ENCODE measurements at places on chromosomes 13 and 19.

DNA sequence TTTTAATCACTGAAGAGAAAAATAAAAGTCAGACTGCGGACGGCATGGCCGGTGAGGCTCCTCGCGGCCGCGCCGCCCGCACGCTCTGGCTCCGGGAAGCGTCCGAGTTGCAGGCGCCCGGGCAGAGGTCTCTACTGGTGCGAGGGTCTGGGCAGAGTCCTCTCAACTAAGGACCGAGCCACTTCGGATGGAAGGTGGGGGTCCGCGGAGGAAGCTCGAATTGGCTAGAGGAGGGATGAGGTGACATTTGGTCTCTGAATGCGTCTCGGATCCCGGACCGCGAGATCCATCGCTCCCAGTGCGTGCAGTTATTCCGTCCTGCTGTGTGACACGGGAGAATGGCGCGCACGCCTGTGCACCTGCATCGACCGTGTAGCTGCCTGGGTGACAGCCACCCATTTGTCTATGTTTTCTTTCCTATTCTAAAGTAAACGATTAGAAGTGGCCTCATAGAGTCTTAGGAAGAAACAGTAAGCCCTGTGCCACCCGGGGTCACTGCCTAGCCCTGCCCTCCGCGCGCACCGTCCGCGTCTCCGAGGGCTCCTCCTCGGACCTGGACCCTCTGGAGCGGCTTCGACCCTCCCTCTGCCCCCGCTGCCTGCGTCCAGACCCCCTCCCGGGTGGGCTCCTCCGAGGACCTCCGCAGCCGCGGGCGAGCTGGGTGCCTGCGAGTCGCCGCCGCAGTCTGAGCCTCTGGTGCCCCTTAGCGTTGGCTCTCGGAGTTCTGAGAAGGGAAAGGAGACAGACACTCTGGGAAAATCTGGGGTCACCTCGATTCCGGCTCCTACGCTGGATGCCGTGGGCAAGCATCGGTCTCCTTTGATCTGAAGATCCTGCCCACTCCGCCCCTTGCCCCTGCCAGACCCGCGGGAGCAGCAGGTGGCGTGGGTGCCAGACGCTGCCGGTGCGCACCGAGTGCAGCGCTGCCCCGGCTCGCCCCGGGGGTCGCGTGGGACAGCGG is 347.4 kb downstream of the LIG4 start:
- DNase-seq, result peak; percentile 85

DNA sequence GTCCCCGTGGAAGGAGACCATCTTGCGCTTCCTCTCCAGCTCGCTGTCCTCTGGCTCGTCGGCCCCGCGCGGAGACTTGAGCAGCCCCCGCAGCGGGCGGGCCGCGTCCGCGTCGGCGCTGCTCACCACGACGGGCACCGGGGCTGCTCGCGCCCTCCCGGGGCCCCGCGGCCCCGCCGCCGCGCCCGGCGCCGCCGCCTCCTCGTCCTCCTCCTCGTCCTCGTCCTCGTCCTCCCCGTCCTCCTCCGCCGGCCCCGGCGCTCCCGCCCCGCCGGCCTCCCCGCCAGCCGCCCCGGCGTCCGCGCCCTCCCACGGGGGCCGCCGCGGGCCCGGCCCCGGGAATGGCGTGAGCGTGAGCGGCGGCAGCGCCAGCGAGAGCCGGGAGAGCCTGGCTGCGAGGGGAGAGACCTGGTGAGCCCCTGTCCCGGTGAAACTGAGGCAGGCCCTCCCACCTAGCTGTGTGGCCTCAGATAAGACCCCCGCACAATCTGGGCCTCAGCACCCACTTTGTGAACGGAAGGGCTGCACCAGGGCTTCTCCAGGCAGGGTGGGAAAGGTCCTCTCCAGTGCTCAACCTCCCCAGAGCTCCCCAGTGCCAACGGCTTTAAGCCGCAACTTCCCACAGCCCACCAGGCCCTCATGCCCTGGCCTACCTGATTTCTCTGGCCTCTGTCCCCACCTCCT is 17.8 kb downstream of the LMTK3 start:
- no peak for DNase-seq

DNA sequence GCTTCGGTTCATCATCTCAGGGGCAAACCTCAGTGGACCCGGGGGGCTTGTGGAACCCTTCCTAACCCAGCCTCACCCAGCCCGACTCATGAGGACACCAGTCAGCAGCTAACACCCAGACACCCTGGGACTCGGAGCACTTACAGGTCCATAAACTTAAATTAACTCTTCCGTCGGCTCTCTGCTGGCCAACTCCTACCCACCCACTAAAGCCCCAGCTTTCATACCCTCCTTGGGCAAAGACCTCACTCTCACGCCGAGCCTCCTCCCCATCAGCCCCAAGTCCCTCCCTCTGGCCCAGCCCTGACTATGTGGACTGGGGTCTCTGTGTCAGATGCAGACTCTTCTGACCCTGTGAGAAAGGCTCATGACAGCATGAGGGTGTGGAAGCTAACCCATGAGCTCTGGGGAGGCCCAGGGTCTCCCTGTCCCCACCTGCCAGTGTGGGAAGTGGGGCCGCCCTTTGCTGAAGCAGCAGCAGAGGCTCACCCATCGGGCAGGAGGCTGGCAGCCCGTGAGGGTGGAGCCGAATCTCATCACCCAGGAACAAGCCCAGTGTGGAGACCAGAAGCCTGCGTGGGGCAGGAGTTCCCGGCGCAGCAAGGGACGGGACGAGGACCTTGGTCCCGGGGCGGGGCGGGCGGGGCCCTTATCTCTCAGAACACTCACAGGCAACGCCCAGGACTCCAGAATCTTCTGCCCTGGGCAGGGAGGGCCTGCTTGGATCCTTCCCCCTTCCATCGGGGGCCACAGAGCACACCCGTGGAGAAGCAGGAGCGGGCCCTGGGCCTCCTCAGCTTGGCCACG is 19.8 kb downstream of the TCF3 start:
- DNase-seq, result no peak

DNA sequence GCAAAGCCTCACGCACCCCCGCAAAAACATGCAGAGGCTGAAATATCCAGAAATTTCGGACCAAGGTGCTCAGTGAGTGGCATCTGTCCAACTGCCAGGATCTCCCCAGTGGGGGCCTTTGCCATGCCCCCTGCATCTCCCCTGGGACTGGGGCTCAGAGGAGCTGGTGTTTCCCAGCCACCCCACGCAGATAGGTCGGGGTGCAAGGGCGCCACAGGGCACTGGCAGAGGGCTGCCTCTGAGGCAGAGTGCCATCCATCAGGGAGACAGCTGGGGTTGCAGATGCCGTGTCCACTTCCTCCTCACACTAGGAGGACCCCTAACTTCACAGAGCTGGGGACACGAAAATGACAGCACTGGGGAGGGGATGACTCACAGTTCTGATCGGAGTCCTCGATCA is 26.3 kb downstream of the IZUMO4 start:
- DNase-seq, result no peak

- no peak for DNase-seq
These were observed 13.1 kb downstream of the SETDB2 start for GRCh38 chr13:49457221-49457620.

- DNase-seq, result no peak
These were observed 11.8 kb downstream of the IFNL1 start for GRCh38 chr19:39307822-39308530.

DNA sequence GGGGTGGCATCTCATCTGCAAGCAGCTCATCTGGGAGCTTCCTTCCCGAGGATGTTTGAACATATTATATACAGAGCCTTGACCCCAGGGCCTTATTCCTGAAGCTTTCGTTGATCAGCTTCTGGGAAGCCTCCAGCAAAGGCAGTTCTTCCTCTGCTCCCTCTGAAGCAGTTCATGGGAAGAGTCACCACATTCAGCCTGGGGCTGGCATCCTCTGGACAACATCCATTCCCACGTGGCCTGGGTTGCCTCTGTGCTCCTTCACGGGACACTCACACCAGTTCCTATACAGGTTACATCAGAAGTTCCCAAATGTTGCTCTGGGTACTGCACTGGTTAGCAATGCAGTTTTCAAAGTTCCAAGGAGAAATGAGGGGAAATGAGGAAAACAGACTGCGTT is 29.6 kb downstream of the COL4A2 start:
- no peak for DNase-seq

DNA sequence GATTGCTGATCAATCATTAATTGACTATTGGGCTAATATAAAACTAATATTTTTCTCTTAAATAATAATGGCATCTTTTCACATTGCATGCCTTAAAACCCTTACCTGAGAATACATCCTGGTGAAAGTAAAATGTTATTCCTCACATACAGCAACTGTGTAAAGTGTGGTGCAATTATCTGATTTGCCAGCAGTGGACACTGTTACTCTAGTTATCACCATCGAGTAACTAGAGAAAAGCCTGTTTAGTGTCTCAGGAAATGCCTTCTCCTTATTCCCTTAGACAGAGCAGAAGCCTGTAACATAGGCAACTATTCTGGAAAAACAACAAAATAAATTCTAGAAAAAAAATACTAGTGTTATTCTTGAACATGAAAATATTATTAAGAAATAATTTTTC is 459.8 kb downstream of the FGF14 start:
- peak; percentile 71 for DNase-seq

DNA sequence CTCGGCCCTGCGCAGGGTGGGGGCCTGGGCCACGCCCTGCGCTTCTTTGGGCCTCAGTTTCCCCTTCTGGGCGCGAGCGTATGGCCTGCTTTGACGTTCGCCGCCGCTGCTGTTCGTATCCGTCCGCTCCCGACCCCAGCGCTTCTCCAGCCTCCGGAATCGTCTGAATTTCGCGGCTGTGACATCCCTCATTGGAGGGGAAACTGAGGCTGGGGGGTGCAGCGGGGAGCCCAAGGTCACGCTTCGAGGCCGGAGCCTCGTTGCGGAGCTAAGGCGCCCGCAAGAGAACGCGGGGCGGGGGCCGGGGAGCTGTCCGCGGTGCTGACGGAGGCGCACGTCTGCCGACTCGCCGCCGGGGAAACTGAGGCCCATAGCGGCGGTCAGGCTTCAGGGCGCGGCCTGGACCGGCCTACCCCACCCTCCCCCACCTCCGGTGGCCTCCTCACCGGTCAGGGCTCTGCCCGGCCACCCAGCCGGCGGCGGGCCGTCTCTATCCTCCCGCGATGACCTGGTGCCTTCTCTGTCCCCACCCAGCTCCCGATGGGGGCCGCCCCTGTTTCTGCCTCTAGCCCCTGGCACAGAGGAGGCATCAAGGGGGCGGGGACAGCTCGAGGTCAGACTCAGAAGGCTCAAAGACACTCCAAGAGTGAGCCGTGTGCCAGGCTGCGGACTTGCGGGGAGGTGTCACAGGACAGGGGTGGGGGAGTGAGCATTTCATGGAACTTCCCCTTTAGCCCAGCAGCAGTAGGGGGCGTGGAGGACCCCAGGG is 3.0 kb upstream of the APC2 start:
- peak; percentile 33 for DNase-seq

DNA sequence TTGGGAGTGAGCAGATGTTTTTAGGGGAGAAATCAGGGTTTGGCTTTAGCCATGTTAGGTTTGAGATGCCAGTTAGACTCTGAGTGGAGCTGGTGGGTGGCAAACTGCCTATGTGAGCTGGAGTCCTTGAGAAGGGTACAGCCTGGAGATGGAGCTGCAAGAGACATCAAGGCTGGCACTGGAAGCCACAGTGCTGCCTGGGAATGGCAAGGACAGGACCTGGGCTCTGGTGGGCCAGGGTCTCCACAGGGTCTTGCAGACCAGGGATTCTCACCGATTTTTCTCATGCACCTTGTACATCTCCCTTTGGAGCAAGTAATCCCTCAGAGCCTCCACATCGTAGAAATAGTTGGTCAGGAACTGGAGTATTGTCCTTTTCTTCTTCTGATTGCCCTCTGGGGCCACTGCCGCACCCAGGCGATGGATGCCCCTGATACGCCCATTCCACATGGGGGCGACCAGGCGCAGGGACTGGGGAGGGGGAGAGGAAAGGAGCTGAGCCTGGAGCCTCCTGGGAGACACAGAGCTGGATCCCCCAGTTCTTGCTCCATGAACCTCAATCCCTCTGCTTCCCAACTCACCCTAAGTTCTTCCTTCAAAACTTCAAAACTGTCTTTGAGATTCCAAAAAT is 1.7 kb downstream of the DMAC2 start:
- no peak for DNase-seq

DNA sequence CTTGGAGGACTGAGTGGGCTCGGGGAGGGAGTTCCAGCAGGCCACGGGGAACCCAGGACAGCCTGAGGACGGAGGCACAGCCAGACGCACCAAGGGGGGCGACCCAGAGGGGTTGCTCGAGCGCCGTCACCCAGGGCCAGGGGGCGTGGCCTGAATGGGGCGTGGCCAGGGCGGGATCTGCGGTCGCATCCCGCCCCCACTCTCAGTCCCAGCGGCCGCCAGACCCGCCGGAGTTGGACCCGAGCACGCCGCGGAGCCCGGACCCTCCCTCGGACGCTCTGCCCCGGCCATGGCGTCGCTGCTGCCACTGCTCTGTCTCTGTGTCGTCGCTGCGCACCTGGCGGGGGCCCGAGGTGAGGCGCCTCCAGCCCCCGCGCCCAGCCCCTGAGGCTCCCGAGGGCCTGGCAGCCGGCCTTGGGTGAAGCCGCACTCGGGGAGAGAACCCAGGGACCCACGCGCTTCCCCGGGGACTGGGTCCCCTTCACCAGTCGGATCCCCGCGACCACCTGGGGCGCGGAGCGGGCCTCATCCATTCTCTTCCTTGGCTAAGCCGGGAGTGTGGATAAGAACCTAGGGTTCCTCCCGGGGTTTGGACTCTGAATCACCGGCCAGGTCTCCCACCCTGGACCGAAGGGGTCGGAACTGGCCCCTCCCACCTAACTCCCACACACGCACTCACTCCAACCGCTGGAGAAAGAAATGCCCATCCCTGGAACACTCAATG is at the start of gene CILP2:
CILP2 (plus strand) TSS at position 205 of the 724 bp plus-strand sequence; CDS start at position 290, 85 bp downstream.
- no peak for DNase-seq

- no peak for DNase-seq
These were observed 14.6 kb downstream of the GSX1 start for GRCh38 chr13:27806744-27807387.

- DNase-seq, result no peak
These were observed 28.4 kb downstream of the DIAPH3 start for GRCh38 chr13:60135344-60135743.

GRCh38 chr19:13215572-13216380 is 65.6 kb downstream of the IER2 start:
- DNase-seq, result no peak

DNA sequence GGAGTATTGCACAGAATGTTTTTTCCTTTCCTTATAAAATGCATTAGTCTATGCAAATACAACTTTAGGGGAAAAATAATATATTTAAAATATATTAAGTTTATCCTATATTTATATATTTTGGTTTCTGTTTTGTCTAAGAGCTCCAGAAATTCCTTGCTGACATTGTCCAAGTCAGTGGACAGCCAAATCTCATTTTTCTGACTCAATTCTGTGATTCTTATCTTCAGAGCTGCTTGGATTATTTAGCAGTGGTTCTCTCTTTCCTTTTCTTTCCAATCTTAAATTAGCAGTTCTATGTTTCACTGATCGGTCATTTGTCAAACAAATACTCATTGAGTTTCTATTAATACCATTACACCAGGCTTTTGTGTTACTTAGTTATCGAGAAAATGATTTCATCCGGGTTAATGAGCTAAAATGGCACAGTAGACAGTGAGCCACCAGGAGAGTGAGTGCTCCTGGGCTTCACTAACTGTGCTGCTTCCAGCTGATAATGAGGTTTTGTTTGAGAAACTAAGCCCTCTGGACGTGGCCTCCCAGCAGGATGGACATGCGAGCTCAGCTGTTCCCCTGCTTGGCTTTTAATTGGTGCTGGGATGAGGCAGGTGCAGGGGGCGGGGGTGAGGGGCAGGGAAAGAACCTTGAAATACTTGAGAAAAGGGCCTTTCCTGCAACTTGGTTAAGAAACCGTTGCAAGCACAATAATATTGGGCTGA is 44.0 kb downstream of the ATP11A start:
- DNase-seq, result no peak

GRCh38 chr19:56732976-56733375 is 61.4 kb upstream of the ZNF835 start:
- no peak for DNase-seq

GRCh38 chr13:98500963-98501421 is 75.9 kb downstream of the STK24 start:
- no peak for DNase-seq

- no peak for DNase-seq
These were observed 26.0 kb downstream of the SLC7A1 start for GRCh38 chr13:29569253-29570050.
